Placental epithelial cell (primary cell): ENCODE measurements at places on chromosomes 2 and 18. TPM values are rescaled to one million over a fixed set of nuclear protein-coding genes. Genes with fewer than 3 reads are reported as not detected.

The MC4R gene
- total RNA-seq: not detected in 2 replicates

The ALPG gene
- under 0.01 TPM in 1 of 2 replicates, not detected in the other for total RNA-seq

The POTEJ gene
- total RNA-seq: not detected in 2 replicates

The MATN3 gene
- 3.5 and 6.3 TPM in 2 replicates for total RNA-seq

The LYPD1 gene
- total RNA-seq: not detected in 2 replicates

The TSN gene
- total RNA-seq: 32.2 and 50.3 TPM in 2 replicates

The OSBPL1A gene
- total RNA-seq: 33.9 and 44.4 TPM in 2 replicates

The ATOH8 gene
- 0.39 TPM in 1 of 2 replicates, not detected in the other for total RNA-seq

The ABCG5 gene
- total RNA-seq: not detected in 2 replicates

The SFT2D3 gene
- total RNA-seq: 9.0 and 13.1 TPM in 2 replicates

The VWC2L gene
- under 0.01 TPM in 1 of 2 replicates, not detected in the other for total RNA-seq

The TMEFF2 gene
- not detected in 2 replicates for total RNA-seq

The FSHR gene
- 0.39 TPM in 1 of 2 replicates, not detected in the other for total RNA-seq

The SCRN3 gene
- total RNA-seq: 9.0 and 17.8 TPM in 2 replicates
